Upper lobe of right lung (tissue), 1 donor: ENCODE measurements at places on chromosomes 13 and 19. TPM values are rescaled to one million over a fixed set of nuclear protein-coding genes. Genes with fewer than 3 reads are reported as not detected.
A peak's percentile ranks its signal among the peaks of the same experiment; 100 is the strongest.

DNA sequence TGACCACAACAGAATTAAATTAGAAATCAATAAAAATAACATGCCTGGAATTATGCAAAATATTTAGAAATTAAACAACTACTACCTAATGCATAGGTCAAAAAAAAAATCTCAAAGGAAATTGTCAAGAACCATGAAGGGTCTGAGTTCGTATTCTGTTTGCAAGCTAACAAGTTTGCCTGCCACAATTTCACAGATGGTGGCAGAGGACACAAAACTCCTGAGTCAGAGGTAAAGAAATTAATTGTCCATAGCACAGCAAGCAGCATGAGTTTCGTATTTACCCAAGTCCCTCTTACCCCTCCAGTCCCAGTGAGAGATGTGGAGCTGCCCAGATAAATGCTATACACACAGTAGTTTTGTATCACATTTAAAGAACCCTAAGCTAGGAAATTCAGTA lies 675.9 kb downstream of the UQCRFS1 start:
- no peak for DNase-seq
- H3K27ac ChIP-seq: no peak overlapping the region
- no peaks in the 10 kb centered on the region for H3K36me3 ChIP-seq
- no peak overlapping the region for H3K4me3 ChIP-seq
- H3K27me3 ChIP-seq: no peaks in the 10 kb centered on the region

GRCh38 chr13:98096059-98096458 lies 46.8 kb upstream of the FARP1 start:
- H3K27me3 ChIP-seq: no peaks in the 10 kb centered on the region
- H3K4me1 ChIP-seq: no peaks in the 10 kb centered on the region
- H3K27ac ChIP-seq: no peak overlapping the region
- no peak overlapping the region for H3K4me3 ChIP-seq
- H3K36me3 ChIP-seq: no peaks in the 10 kb centered on the region
- DNase-seq: no peak

DNA sequence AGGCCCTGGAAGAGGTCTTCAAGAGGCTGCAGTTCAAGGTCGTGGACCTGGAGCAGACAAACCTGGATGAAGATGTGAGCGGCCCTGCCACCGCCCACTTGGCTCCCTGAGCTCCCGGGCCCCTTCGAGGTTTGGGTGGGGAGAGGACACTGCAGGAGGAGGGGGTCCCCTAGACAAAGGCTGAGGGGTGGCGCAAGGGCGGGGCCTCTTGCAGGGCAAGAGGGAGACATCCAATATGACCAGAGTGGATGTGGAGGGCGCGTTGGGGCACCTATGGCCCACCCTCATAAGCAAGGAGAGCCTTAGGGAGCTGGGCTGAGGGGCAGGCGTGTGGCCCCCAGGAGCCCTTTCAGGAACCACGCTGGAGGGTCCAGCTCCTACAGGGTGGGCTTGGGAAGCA lies 20.2 kb downstream of the NKPD1 start:
- no peak for DNase-seq
- H3K27me3 ChIP-seq: no peaks in the 10 kb centered on the region
- H3K36me3 ChIP-seq: peaks cover 25% of the 10 kb centered on the region
- no peak overlapping the region for H3K4me3 ChIP-seq
- H3K27ac ChIP-seq: no peak overlapping the region
- no peaks in the 10 kb centered on the region for H3K4me1 ChIP-seq

- no peaks in the 10 kb centered on the region for H3K36me3 ChIP-seq
- H3K27ac ChIP-seq: no peak overlapping the region
- DNase-seq: no peak
- H3K27me3 ChIP-seq: no peaks in the 10 kb centered on the region
Measured at GRCh38 chr13:39341251-39341650, 261.7 kb downstream of the LHFPL6 start.

- no peak for DNase-seq
- no peak overlapping the region for H3K27ac ChIP-seq
- no peak overlapping the region for H3K4me3 ChIP-seq
- no peaks in the 10 kb centered on the region for H3K36me3 ChIP-seq
- H3K4me1 ChIP-seq: no peaks in the 10 kb centered on the region
Measured at GRCh38 chr19:29564574-29565005, 38.8 kb downstream of the VSTM2B start.

- no peaks in the 10 kb centered on the region for H3K4me1 ChIP-seq
- no peak overlapping the region for H3K27ac ChIP-seq
- DNase-seq: no peak
Measured at GRCh38 chr19:28933039-28933438, 279.9 kb downstream of the UQCRFS1 start.

GRCh38 chr13:49893591-49893990 lies 42.5 kb downstream of the SPRYD7 start:
- no peak for DNase-seq
- H3K4me3 ChIP-seq: no peak overlapping the region
- H3K27ac ChIP-seq: no peak overlapping the region
- H3K27me3 ChIP-seq: no peaks in the 10 kb centered on the region
- H3K4me1 ChIP-seq: no peaks in the 10 kb centered on the region
- H3K36me3 ChIP-seq: no peaks in the 10 kb centered on the region

- H3K4me1 ChIP-seq: peaks cover 42% of the 10 kb centered on the region
- no peak for DNase-seq
- no peaks in the 10 kb centered on the region for H3K27me3 ChIP-seq
- no peak overlapping the region for H3K4me3 ChIP-seq
- H3K27ac ChIP-seq: peak overlapping the region; percentile 36
Measured at GRCh38 chr19:14514215-14514863, 3.9 kb downstream of the DNAJB1 start.

DNA sequence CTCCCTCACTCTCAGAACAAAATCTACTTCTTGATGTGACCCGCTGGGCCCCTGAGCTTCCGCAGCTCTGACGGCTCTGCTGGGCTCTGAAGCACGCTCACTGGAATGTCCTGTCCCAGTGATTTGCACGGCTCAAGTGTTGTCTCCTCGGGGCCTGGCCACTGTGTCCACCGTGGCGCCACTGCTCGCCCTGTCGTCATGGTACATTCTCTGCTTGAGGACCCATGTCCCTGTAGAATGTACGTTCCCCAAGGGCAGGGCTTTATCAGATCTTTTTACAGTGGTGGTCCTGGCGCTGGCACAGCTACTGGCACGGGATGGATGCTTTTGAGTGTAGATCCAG lies 12.1 kb downstream of the KLHL26 start:
- no peak for DNase-seq
- H3K27me3 ChIP-seq: no peaks in the 10 kb centered on the region
- H3K4me3 ChIP-seq: peak overlapping the region; percentile 11
- H3K27ac ChIP-seq: peak overlapping the region; percentile 85
- H3K36me3 ChIP-seq: no peaks in the 10 kb centered on the region

DNA sequence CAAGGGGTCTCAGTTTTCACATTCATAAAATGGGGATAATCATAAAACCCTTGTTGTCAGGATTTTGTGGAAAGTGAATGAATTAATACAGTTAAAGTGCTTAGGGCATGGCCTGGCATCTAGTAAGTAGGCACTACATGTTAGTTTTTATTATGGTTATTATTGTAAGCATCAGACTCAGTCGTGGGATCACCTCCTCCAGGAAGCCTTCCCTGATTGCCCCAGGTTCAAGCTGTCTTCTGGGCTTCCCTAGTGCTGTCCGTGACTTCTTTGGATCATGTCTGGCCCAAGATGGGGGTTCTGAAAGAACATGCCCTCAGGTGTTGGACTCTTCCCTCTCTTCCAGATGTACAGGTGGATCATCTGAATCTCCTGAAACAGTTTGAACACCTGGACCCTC lies 10.7 kb downstream of the NUCB1 start:
- no peak for DNase-seq
- no peak overlapping the region for H3K4me3 ChIP-seq
- H3K27ac ChIP-seq: no peak overlapping the region
- peaks cover 91% of the 10 kb centered on the region for H3K36me3 ChIP-seq
- no peaks in the 10 kb centered on the region for H3K27me3 ChIP-seq
- H3K4me1 ChIP-seq: peaks cover 16% of the 10 kb centered on the region

DNA sequence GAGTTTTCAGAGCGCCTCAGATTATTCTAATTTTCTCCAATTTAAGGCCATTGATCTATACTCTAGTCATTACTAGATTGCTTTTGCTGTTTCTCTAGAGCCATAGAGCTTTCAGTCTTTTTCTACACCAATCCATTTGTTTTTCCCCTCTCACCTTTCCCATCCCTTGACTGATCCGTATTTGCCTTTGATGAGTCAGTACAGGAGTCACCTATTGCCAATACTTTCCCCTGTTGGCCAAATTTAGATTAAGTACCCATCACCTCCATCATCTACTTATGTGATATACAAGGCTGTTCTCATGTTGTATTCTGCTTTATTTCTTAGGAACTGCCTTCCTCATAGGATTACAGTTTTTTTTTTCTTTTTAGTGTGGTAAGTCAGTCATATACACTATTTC lies 463.2 kb downstream of the KLF12 start:
- DNase-seq: no peak
- no peaks in the 10 kb centered on the region for H3K27me3 ChIP-seq
- H3K27ac ChIP-seq: no peak overlapping the region
- no peaks in the 10 kb centered on the region for H3K36me3 ChIP-seq
- H3K4me3 ChIP-seq: no peak overlapping the region
- H3K4me1 ChIP-seq: no peaks in the 10 kb centered on the region

Gene CEACAM7
- total RNA-seq: not detected

Gene OR7C1
- not detected for total RNA-seq

Gene ATG4D
- total RNA-seq: 21.0 TPM

Gene POU4F1
- not detected for total RNA-seq

Gene MISP3
- 6.7 TPM for total RNA-seq

Gene SIGLEC12
- 3.7 TPM for total RNA-seq

Gene ADGRE3
- total RNA-seq: 17.3 TPM

Gene CDC42EP5
- 38.2 TPM for total RNA-seq

Gene ZNF146
- total RNA-seq: 41.2 TPM

Gene OLFM2
- total RNA-seq: 14.6 TPM

Gene ZNF787
- 40.7 TPM for total RNA-seq

Gene PRX
- 36.2 TPM for total RNA-seq

Gene CCL25
- total RNA-seq: not detected
